Naive thymus-derived CD4-positive, alpha-beta T cell (primary cell): ENCODE measurements at places on chromosomes 12 and 14.

- no peaks in the 10 kb centered on the region for H3K27me3 ChIP-seq
- H3K4me3 ChIP-seq: no peak overlapping the region
- DNase-seq: no peak
- no peak overlapping the region for H3K27ac ChIP-seq
Measured at GRCh38 chr12:108826807-108827721, 30.3 kb downstream of the SSH1 start.

DNA sequence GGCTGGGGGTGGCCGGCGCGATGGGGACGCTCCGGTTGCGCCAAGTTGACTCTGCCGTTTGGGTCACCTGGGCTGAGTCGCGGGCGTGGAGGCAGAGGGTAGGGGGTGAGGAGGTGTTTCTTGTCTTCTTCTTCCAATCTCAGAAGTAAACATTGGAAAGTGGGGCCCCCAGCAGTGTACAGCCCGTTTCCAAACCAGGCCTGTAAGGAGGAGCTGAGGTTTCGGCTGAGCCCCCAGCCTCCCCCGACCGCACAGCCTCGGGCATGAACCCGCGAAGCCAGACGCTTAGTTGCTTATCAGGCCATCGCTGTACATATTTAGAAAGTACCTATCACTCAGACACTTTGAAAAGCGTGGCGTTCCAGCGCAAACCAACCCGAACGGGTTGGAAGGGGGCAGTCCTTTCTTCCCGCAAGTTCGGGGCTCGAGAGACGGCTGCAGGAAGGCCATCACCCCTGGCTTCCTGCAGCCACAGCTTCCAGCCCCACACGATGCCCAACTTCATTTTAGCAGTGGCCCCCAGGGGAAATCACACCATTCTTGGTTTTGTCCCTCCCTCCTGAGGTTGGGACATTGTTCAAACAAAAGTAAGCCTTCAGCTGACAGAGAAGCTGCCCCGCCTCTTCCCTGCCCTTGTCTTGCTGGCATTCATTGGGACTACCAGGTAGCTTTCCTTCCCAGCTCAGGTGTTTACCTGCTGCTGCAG lies 164.1 kb downstream of the ZFP36L1 start:
- no peaks in the 10 kb centered on the region for H3K36me3 ChIP-seq
- peak overlapping the region; percentile 50 for H3K4me3 ChIP-seq
- no peak for DNase-seq

DNA sequence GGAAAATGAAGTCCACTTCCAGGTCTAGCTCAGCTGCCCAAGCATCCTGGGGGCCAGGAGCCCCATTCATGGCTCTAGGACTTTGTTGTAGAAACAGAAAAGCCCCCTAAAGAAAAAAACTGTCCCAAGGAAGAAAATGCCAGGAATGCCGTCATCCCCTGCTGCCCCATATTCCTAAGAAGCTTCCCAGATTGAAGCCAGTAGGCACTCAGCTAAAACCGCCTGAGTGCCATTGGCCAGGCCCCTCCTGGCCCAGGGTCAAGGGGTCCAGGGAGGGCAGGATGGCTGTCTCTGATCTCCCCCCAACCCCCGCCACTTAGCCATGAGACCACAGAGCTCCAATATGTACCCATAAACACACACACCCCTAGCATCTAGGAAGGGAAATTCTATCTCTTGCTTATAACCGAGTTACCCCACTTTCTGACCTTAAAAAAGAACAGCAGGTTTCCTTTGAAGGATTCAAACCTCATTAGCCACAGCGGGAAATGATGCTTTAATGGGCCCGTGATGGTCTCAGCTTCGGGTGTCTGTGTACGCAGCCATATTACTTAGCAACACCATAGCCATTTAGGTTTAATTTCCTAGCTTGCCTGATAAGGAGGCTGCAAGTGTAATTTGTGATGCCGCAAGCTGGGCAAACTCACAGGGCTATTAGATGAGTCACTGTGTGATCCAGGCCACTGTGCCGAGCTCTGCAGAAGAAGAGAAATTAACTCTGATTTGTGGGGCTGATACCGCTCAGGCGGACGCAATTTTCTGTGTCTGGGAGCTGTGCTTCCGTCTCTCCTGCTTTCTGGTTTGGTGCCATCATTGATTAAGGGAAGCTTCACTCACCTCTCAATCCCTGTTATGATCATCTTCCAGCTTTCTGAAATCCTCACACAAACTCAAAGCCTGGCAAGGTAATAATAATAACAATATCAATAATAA lies 84.2 kb downstream of the GCH1 start:
- H3K36me3 ChIP-seq: no peaks in the 10 kb centered on the region
- H3K4me3 ChIP-seq: no peak overlapping the region
- H3K27ac ChIP-seq: no peak overlapping the region
- H3K4me1 ChIP-seq: no peaks in the 10 kb centered on the region
- DNase-seq: no peak

DNA sequence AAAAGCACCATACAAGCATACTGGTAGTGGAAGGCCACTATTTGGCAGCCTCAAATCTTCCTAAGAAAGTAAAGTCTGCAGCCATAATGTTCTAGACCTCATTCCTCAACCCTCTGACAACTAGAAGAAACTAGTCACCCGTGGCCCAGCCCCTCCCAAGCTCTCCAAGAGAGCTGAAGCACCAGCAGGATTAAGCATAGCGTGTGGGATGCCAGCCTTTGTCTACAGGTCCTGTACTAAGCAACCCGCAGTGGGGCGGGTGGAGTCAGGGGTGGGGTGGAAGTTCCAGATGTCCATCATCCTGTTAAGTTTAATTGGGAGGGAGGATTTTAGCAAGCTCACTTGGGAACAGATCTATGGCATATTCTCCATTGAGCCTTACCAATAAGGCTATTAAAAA lies 14.2 kb downstream of the SLC11A2 start:
- H3K36me3 ChIP-seq: peaks cover under 1% of the 10 kb centered on the region
- H3K4me3 ChIP-seq: no peak overlapping the region
- no peak for DNase-seq
- H3K27me3 ChIP-seq: no peaks in the 10 kb centered on the region
- no peaks in the 10 kb centered on the region for H3K4me1 ChIP-seq

GRCh38 chr12:67810166-67810565 lies 161.6 kb downstream of the DYRK2 start:
- H3K27ac ChIP-seq: no peak overlapping the region
- H3K4me1 ChIP-seq: no peaks in the 10 kb centered on the region
- no peak overlapping the region for H3K4me3 ChIP-seq
- DNase-seq: no peak

DNA sequence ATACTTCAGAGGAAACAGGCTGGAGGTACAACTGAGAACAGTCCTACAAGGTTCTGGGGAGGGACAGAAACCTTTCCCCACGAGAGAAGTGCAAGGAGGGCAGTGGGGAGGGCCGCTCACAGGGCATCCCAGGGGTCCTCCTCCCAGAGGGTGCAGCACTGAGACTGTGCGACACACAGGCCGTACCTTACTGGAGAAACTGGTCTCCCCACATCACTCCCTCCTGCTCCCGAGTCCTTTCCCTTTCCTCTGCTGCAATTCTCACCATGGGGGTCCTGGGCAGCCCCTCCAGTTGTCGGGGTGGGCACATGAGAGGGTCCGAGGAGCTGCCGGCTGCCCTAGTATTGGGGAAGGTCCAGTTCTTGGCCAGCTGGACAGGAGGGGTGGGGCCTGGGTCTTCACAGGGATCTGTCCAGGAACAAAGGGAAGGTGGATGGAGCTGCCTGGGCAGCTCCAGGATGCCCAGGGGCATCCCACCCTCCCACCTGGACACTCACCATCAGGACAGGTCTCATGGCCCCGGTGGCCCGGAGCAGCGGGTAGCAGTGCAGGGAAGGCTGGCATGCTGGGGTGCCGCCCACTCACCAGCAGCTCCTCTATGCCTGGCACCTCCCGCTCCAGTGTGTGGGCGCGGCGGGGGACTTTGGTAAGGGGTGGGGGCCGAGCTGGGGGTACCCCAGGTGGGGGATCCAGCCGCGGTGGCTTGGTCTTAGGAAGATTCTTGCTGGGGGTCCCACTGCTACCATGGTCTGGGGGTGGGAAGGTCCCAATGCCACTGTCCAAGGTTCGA lies 35.8 kb downstream of the NCKAP5L start:
- no peaks in the 10 kb centered on the region for H3K27me3 ChIP-seq
- H3K27ac ChIP-seq: no peak overlapping the region
- H3K4me3 ChIP-seq: no peak overlapping the region
- no peak for DNase-seq

- H3K36me3 ChIP-seq: no peaks in the 10 kb centered on the region
- no peak overlapping the region for H3K27ac ChIP-seq
- no peak overlapping the region for H3K4me3 ChIP-seq
- no peaks in the 10 kb centered on the region for H3K27me3 ChIP-seq
Measured at GRCh38 chr14:89226801-89227495, 190.1 kb downstream of the FOXN3 start.

- no peak overlapping the region for H3K27ac ChIP-seq
- no peak for DNase-seq
- no peaks in the 10 kb centered on the region for H3K4me1 ChIP-seq
- H3K4me3 ChIP-seq: no peak overlapping the region
Measured at GRCh38 chr12:75882421-75882820, 149.2 kb downstream of the PHLDA1 start.

DNA sequence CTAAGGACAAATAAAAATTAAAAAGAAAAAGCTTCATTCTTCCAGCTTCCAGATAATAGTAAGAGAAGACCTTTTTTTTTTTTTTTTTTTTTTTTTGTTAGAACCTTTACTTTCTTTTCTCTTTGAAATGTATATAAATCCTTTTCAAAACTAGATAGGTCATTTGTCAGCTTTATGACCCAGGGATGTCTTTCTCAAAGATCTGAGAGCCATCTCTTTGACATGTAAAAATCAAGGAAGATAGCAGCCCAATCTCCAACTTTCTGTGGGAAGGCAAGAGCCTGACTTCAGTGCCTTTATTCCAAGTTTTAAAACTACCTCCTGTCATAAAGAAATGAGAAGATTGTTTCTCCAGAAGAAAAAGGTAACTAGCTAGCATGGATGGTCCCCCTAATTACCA lies 203.3 kb upstream of the LRFN5 start:
- H3K27ac ChIP-seq: no peak overlapping the region
- H3K27me3 ChIP-seq: no peaks in the 10 kb centered on the region
- H3K4me3 ChIP-seq: no peak overlapping the region
- DNase-seq: no peak

- H3K4me1 ChIP-seq: no peaks in the 10 kb centered on the region
- DNase-seq: no peak
- H3K4me3 ChIP-seq: no peak overlapping the region
- no peaks in the 10 kb centered on the region for H3K27me3 ChIP-seq
- H3K27ac ChIP-seq: no peak overlapping the region
- no peaks in the 10 kb centered on the region for H3K36me3 ChIP-seq
Measured at GRCh38 chr12:109356577-109356976, 8.9 kb downstream of the MYO1H start.
